Fibroblast of gingiva (primary cell): ENCODE measurements at places on chromosomes 2 and 18.

GRCh38 chr18:22170421-22171257 is 1.2 kb downstream of the GATA6 start:
- DNase-seq: peak; percentile 48

- DNase-seq: no peak
These were observed 133.3 kb upstream of the HS6ST1 start for GRCh38 chr2:128452024-128452411.

DNA sequence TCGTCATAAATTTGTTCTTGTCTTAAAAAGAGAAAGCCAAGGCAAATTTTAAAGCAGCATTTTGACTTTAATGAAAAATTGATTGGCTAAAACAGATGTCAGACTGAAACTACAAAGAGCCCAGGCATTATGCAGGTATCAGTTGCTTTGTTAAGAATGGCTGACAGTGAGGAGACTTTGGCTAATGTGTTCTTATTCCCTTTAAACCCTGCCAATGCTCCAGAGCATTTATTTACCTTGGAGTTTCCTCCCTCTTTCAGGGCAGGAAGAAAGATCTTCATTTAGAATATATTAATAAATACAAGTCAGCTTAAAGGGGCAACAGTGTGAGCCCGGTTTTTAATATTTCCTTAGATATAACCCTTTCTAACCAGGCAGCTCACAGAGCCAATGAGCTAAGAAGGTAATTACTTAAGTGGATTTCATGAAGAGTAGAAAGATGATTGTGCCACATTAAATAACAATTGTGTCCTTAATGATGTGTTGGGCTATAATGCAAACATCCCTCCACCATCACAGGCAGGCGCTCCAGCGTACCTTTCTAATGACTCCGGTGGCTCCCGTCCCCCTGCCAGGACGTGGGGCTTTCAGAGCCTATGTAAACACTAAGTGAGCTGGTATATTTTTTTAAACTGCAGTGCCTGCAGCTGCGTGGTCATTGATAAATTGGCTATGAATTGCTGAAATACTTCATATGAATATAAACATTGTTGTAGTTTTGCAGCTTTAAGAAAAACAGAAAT is 349.4 kb upstream of the POU3F3 start:
- DNase-seq: no peak

DNA sequence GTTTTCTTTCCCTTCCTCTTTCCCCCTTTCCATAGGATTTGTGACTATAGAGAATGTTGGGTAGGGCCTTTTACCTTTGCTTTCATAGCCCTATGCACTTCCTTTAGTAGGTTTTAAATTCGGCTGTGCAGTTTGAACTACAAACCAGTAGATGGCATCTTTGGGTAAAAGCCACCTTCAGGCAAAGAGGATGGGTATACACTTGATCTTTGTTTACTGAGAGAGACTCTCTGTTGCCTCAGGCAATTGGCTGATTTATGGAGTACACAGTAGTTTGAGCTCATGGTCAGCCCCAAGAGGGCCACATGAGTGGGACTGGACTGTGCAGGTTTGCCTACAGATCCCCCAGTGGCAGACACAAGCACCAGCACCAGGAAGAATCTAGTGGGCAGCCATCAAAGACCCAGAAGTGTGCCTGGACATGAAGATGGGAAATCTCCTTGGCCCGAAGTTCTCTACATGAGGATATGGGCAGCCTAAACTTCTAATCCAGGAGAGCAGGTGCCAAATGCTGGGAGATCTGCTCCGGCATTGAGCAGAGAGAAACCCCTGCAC is 1304.3 kb upstream of the DDX18 start:
- DNase-seq: no peak

- no peak for DNase-seq
These were observed 318.8 kb downstream of the CCDC85A start for GRCh38 chr2:56502616-56503015.

DNA sequence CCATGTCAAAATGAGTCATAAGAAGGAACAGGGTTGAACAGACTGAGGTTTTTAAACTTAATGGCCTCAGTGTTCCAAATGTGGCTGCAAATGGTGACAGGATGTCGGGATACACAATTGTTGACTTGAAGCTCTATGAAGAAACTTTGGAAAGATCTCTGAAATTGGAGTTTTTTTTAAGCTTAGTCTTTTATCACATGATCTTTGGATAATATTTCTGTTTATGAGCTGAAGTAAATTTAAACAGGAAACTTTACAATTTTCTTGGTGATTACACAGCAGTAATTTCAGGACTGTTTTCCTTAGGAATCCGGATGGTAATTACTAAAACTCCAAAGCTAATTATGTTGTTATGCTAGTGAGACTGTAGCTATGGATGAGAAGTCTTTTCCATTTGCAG is 199.1 kb upstream of the NRXN1 start:
- DNase-seq: no peak

DNA sequence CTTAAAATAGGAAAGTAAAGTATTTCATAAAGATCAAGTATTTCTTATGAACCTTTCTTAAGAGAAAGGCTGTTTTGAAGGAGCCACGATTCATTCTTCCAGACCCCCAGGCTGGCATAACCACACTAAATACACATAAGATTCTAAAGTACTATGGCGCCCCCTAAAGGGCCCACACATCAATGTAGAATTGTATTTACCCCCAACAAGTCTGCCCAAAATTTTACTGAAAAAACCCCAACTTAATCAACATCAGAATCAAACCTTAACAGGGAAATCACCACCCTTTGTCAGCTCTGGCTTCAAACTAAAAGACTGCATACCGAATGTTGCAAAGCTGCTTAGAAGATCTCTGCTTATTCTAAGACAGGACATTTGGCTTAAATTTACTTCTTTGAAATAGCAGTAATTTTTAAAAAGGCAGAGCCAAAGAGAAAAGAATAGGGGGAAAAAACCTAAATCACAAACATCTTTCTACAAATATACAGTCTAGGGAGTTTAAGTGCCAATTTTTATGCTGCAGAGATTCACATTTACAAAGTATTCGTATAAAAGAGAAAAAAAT is 20.4 kb upstream of the BCL2 start:
- peak; percentile 42 for DNase-seq
